ENCODE measurements at places on chromosomes 3 and 15. TPM values are rescaled to one million over a fixed set of nuclear protein-coding genes. Genes with fewer than 3 reads are reported as not detected.

ZNF710 gene
- polyA plus RNA-seq: 31.7 TPM

DNA sequence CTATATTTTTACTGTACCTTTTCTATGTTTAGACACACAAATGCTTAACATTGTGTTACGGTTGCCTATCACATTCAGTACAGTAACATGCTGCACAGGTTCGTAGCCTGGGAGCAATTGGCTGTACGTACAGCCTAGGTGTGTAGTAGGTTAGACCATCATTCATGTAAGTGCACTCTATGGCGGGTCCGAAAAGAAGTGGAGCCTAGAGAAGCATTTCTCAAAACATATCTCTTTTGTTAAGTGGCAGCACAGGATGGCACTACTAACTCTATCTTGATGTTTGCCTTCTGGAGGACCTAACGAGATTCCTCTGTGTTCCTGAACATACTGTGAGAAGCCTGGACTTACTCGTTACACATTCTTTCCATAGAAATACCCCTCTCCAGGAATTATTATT, 132.3 kb upstream of the ADPGK start:
- DNase-seq: no peak

FBXW12 gene
- polyA plus RNA-seq: 0.35 TPM

DNA sequence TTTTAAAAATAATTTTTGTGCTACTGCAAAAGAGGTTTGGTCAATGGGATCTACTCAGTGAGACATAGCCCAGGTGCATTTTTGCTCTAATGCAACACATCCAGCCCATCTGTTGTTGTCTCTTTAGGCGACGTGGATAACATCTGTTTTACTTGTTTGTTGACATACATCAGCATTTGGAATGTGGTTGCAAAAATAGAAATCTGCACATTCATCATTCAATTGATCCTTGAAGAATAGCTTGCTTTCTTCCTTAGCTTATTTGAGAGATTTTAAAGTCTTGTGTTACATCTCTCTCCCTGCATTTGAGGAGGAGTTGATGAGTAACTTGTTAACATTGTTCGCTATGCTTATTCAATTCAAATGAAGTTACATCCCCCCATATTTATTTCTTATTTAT, 1202.3 kb downstream of the NSUN3 start:
- no peak for DNase-seq

ACOX2 gene
- 43.3 TPM for polyA plus RNA-seq

Data from right lung (tissue), 10 donors.